ENCODE measurements at places on chromosomes 3 and 15. TPM values are rescaled to one million over a fixed set of nuclear protein-coding genes. Genes with fewer than 3 reads are reported as not detected.

- DNase-seq = no peak
These were observed 225.9 kb downstream of the ITPR1 start for GRCh38 chr3:4719046-4719501.

PLA2G4E gene
- not detected for polyA plus RNA-seq

TM6SF1 gene
- 46.0 TPM for polyA plus RNA-seq

CBLB gene
- 3.6 TPM for polyA plus RNA-seq

GRCh38 chr3:45059132-45059531 lies 33.0 kb downstream of the CLEC3B start:
- DNase-seq = no peak

CLDN1 gene
- not detected for polyA plus RNA-seq

TLR9 gene
- 0.43 TPM for polyA plus RNA-seq

- DNase-seq = no peak
These were observed 11.8 kb upstream of the ARL8B start for GRCh38 chr3:5110337-5110736.

ARGFX gene
- polyA plus RNA-seq = not detected

- no peak for DNase-seq
These were observed 273.9 kb downstream of the ADAMTSL3 start for GRCh38 chr15:83927704-83928391.

GRCh38 chr3:128723477-128723876 lies 2.5 kb upstream of the RAB7A start:
- no peak for DNase-seq

COL6A5 gene
- not detected for polyA plus RNA-seq

GOLIM4 gene
- 5.8 TPM for polyA plus RNA-seq

DNA sequence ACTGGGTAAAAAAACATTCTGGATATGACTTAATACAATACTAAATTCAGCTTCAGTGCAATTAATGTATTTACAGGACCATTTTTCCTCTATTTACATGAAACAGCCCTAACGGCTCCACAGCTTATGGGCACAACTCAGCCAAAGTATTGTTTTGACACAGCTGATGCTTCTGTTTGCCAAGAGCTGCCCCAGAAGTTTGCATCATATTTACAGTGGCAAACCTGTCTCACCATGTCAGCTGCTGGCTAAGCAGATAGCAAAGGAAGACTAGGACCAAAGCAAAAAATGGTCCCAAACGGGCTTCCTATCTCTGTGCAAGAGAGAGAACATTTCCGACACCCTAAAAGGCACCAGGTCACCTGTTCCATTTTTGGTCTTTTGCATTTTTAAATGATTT lies 94.5 kb downstream of the ADAMTS9 start:
- no peak for DNase-seq

DNA sequence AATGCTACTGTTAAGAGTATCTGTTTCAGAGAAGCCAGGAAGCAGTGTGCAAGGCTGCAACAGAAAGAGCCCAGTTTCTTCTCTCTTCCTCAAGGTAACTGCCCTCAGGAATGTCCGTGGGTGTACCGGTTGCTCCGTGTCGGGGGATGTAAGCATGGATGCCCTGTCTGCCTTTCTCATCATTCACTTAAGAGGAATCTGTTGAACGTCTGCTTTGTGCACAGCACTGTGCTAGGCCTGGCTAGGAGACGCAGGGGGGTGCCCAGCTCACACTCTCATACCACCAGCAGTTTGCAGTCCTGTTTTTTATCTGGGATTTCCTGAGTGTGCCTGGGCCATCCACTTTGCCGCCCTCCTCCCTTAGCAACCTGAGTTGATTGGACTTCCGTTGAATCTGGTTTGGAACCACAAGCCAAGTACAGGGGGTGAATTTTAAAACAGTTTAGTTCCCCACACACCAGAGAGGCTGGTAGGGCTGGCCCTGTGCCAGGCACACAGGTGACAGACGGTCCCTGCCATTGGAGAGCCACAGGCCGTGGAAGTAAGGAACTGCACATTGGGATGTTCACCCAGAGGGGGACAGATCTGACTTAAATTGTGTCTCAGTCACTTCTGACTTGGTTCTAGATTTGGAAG lies 11.2 kb downstream of the BOC start:
- DNase-seq = no peak

DNA sequence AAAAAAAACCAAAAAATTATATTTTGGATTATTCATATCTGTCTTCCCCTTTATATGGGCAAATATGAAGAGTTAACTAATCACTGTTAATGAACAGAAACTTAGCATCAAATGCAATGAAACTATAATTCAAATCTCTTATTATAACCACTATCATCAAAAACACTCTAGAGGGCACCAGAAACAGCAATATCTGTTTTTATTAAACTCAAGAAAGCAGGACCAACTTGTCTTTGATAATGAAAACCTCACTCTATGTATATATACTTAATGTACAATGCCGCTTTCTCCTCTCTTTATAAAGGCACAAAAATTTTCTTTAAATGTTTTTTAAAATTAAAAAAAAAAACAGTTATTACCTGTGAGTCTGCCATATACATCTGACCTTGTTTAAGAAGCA lies 92.7 kb downstream of the UACA start:
- DNase-seq = no peak

IL5RA gene
- not detected for polyA plus RNA-seq

- no peak for DNase-seq
These were observed 79.3 kb upstream of the CBLB start for GRCh38 chr3:105948101-105948500.

ADGRG7 gene
- not detected for polyA plus RNA-seq

CTXND1 gene
- polyA plus RNA-seq = not detected

- DNase-seq = no peak
These were observed 28.2 kb downstream of the LOXL1 start for GRCh38 chr15:73954188-73955145.

DNA sequence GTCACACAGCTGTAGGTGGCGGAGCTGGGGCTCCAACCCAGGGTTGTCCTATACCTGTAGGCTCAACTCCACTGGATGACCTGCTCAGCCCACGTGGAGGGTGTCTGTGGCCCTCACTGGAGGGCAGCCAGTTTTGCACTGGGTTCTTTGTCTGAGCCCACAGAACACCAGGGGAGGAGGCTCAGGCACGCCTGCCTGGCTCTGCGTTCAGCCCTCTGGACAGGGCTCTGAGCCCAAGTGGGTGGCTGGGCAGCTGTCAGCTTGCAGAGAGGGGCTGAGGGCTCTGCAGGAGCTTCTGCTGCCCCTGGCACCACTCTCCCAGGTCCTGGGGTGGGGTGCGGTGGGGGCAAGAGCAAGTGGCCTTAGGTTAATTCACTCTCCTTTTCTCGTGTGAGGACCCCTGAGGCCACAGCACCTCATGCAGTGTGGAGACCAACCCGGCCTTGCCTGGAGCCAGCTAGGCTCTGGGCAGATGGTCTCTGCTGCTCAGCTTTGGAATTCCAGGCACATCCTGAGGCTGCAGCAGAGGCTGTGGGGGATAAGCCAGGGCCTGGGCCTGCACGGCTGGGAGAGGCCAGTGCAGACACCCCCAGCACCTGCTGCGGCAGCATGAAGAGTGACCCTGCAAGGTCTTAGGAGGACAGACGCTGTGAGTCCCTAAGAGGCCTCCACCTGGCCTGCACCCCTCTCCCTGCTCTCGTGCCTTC lies 23.5 kb downstream of the DUSP7 start:
- DNase-seq = no peak

DNA sequence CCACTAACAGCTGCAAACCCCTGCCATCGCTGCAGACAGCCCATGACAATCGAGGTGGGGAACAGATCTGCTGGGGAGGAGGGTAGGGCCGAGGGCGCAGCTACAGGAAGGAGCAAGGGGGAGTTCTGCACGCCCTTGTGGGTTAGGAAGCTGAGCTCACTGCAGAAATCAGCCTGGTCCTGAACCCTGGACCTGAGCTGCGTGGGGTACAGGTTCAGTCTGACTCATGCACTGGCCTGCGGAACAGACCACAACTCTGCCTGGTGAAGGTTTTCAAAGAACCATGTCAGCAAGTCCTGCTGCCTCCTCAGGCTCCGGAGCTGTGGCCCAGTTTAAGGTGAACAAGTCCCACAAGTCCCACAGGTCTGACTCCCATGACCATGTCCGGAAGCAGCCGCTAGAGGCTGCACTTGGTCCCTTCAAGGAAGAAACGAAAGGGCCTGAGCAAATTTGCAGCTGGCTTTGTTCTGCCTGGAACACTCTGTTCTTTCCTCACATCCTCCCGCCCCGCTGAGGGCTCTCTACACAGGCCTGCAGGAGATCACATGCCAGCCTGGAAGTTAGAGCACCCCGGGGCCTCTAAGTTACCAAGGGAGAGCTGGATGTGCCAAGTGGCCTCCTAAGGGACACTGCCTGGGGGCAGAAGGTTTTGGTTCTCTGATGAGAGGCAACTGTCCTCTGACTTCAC lies 49.4 kb upstream of the AKAP13 start:
- peak; percentile 56 for DNase-seq

- DNase-seq = no peak
These were observed 243.4 kb downstream of the PTPRG start for GRCh38 chr3:61804782-61805181.

A4GNT gene
- polyA plus RNA-seq = not detected

DNA sequence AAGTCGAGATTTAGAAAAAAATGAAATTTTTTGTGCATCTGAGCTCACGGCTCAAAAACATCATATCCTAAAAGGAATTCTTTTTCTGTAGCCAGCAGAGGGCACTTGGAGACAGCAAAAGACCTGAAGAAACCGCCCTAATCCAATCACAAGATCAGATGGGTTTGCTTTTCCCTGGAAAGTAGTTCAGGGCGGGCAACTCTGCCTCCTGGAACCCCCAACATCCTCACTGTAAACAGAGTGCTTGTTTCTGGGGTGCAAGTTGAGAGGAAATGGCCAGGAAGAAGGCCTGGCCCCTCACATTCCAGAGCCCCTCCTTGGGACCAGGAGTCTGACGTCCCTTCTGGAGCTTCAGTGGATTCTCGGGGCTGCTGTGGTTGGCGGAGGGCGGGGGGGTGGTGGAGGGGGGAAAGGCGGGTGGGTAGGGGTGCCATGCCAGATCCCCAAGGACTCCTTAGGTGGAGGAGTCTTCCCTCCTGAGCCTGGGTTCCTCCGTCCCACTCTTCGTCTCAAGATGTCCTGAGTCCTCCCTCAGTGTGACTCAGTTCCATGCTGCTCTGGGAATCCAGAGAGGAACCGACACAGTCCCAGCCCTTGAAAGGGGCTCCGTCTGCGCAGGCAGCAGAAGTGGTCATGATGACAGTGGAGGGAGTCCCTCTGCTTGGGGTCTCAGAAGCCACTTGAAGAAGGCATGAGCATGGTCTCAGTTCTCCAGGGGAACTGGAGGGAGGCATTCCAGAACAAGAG lies 35.9 kb downstream of the CCK start:
- no peak for DNase-seq

DNA sequence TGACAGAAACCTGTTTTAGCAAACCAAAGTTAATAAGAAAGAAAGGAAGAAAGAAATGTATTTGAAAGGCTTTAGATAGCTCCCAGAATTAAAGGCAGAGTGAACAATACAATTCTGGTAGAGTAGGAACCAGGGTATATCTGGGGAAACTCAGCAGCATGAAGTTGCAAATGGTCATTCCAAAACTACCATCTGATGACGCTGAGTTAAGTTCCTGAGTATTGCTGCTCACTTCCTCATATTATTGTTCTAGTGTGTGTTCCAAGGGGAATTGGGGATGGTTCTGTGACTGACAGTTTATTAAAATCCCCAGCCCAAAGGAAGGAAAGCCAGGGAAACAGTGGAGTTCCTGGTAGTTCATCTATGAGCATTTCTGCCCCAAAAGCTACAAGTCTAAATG lies 88.3 kb upstream of the FRMD4B start:
- DNase-seq = peak; percentile 43

DNA sequence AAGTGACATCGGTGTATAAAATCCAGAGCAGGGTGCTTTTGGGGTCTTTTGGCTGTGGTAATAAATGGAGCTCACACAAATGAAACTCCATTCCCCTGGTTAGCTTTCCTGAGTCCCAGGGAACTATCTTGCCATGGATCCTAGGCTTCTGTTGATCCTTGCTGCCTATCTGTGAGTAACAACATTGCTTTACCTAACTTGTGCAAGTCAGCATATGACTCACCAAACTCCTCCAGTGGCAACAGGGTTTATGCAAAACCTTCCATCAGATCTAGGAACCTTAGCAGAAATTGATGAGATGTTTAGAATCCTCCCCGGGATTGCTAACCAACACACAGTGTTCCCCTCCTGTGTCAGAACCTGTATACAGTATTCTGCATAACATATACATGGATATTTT lies 105.4 kb downstream of the SCAPER start:
- DNase-seq = no peak

DNA sequence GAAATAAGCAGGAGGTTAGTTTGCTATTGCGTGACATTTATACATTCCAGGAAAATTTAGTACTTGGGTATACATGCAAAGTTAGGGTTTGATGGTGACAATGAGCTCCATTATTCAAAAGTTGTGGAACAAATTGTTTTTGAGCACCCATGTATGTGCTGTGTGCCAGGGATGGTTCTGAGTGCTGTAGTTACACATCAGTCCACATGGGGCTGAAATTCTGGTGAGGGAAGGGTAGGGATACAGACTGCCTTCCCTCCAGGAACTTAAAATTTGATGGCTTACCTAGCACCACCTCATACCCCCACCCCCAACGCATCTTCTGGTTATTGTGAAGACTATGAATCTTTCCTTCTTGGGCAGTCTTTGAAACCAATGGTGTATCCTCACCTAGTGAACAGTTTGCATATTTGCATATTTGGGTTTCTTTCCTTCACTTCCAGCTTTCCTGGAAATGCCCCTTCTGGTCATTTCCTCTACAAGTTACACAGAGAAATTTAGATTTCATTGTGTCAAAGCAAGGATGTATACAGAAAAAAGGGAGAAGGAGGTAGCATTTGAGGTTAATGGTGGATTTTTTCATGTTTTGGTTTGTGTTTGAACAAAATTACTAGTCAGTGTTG lies 222.0 kb upstream of the IL12A start:
- no peak for DNase-seq

DNA sequence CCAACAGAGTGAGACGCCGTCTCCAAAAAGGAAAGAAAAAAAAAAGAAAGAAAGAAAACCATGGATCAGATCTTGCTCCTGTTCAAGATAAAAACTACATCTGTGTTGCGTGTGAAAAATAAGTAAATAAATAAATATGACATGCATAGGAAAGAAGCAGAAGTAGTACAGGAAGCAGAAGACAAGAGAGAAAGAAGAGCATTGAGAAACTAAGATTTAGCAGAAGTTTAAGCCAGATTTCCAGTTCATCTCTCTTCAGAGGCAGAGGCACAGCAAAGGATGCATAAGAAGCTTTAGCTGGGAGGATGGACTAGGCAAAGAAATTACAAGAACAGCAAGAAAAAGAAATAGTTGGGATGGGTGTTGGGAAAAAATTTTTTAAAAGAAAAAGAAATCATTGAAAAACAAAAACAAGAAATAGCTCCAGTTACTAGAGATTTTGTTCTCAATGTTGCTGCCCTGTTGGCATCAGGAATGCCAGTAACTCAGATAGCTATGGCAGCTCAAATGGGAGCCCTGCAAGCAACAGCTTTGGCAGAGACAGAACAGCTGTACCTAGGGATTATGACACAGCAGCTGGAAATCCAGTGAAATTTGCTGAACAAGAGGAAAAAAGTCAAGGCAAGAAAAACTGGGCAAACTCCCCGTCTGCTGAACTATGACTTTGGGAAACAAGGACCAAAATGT lies 17.3 kb downstream of the AP3S2 start:
- peak; percentile 83 for DNase-seq

GRCh38 chr3:123505820-123506219 lies 56.9 kb upstream of the ADCY5 start:
- DNase-seq = no peak

- no peak for DNase-seq
These were observed 15.0 kb downstream of the IL17RD start for GRCh38 chr3:57150113-57150581.

- no peak for DNase-seq
These were observed 26.7 kb downstream of the KCNMB2 start for GRCh38 chr3:178562947-178563232.

GRCh38 chr15:56491110-56491722 lies 26.3 kb upstream of the MNS1 start:
- peak; percentile 41 for DNase-seq
